Activated T-helper 17 cell treated with anti-CD3 and anti-CD28 coated beads, Interleukin-2, amount 50 U/mL, for 72 hours (primary cell): ENCODE measurements at places on chromosomes 7 and 10.

DNA sequence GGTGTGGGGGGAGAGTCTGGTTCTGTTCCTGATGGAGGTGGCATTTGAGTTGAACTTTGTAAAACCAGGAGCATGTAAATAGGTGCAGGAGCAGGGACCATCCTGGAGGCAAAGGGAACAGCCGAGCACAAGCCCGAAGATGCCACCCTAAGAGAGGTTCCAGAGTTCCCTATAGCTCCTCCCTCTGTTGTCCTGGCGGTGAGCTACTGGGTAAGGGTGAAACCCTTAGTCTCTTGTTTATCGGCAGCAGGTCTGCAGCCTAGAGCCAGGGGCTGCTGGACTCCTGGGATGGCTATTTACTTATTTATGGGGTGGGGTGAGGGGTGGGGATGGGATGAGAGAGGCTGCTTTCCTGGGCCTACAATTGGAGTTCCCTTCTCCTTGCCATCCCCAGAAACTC is 6.5 kb upstream of the LBX1 start:
- no peak for ATAC-seq

DNA sequence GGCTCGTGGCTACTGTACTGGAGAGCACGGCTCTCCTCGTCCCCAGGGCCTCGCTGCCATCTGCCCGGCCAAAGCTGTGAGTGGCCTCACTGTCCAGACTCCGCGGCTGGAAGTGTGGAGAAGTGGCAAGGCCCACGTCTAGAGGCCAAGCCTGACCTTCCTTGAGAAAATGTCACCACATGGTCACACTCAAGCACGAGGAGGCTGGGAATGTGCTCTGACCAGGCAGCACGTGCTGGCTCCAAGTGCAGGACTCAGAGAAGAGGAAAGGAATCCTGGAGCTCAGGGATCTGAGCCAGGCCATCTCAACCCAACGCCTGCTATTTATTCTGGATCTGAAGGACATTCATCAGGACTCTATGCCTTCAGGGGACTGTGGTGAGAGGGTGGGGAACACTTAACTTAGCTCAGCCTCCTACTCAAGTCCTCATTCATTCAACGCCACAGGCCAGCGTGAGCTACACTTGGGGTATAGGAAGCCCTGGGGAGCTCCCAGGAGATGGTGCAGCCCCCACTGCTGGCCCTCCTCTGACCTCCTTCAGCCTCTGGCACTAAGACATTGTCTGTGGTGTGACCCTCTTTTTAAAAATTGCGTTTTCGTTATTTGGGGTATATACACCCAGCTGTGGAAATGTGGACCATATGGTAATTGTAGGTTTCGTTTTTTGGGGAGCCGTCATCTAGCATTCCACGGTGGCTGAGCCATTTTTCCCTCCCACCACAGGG is 29.0 kb downstream of the EN2 start:
- no peak for ATAC-seq

- ATAC-seq = no peak
Observed at GRCh38 chr10:71136036-71136721, 76.2 kb upstream of the UNC5B start.

DNA sequence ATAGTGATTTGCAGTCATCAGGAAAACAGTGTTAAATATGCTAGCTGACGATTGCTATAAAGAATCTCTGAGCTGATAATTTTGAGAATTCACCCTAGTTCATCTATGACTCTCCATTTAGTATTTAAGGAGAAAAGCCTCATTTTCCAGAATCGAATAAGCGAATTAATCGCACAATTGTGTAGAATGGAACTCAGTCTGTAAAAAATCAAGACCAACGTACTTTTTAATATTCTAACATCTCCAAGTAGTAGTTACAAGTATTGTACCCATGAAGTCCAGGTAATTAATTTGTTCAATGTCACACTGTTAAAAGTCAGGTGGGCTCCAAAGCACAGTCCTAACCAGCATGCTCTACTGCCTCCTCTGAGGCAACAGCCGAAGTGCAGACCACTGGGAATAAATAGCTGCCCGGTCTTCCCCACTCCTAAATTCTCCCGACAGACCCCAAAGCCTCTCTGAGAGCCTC is 380 bp upstream of the AGBL3 start:
- peak; percentile 60 for ATAC-seq

- ATAC-seq = peak; percentile 65
Observed at GRCh38 chr10:6300106-6300783, 97.5 kb downstream of the PFKFB3 start.

DNA sequence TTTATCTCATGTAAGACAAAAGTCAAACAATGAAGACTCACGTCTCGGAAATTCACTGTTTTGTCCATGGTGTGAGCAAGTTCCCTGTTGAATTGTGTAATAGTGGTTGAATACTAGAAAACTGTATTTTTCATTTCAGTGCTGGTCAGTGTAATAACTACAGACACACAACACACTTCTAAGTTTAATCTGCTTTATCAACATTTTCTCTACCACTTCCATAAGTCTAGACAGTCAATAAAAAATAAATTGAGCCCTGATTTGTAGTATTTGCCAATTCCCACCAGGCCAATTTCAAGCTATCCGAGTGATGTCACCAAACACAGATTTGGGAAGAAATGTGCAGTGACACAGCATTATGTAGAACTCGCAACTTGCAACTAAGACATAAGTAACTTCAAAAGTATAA is 81.9 kb downstream of the GPR141 start:
- no peak for ATAC-seq

DNA sequence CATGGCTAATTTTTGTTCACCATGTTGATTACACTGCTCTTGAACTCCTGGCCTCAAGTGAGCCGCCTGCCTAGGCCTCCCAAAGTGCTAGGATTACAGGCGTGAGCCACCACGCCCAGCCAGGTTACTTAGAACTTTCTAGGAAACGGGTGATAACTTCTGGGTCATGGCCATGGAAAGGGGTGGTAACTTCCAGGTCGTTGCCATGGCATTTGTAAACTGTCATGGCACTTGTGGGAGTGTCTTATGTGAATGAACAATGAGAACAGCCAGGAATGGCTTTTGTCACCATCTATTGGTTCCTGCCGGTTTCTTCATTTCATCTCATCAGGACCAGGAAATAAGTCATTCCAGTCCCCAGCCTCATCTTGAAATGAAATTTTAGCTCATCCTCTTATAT is 120.9 kb downstream of the SLC16A9 start:
- ATAC-seq = no peak

DNA sequence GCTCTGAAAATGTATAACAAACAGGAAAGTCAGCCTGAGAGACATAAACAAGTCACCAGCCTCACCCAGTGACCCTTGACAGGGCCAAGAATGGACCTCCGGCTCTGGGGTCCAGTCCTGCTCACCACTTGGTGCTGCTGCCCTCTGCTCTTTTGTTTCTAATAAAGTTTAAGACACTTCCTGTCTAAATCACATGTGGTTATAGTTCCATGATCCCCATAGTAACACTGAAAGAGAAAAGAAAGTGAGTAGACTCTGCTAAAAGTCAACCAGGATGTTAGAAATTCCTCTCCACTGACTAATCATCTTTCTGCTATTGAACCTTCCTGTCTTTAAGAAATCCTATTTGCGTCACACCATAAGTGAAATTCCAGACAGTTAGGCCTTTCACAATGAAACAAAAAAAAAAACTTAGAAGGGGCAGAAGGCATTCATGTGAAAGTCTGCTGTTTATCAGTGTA is 179.2 kb upstream of the BET1 start:
- no peak for ATAC-seq

- no peak for ATAC-seq
Observed at GRCh38 chr7:119733127-119733879, 539.7 kb upstream of the KCND2 start.

DNA sequence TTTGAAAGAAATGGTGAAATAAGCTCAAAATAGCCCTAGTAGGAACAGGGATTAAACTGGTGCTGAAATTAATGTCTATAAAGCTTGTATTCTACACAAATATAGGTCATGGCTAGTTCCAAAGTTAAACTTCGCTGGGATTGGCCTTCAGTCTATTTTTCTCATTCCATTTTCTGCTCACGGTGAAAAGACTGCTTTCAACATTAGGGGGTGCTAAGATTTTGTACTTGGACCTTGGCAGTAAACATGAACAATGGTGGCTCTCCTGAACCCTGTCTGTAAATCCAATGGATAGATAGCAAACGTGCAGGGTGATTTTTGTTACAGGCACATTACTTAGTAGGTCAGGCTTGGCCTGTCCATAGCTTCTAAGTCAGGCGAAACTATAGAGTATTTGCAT is 36.0 kb upstream of the RSU1 start:
- ATAC-seq = no peak

- peak; percentile 40 for ATAC-seq
Observed at GRCh38 chr7:157625973-157626742, 289.4 kb downstream of the DNAJB6 start.
